ENCODE measurements at places on chromosomes 6 and 20.
A peak's percentile ranks its signal among the peaks of the same experiment; 100 is the strongest.

DNA sequence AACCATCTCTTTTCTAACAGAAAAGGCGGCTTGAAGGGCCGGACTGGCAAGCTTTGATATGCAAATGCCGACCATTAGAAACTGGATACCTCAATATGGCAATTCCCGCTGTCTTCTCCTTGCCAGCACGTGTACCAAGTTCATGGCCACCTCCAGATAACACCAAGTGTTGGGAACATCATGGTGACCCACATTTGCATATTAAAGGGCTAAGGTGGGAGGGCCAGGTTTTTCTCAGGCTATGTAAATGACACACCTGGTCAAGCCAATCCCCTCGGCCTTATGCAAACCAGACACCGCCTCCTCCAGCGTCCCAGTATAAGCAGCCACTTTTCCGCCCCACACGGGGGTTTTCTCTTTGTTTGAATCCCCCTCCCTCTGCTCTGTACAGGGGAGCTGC is 110.7 kb downstream of the DACT2 start:
- DNase-seq: no peak

GRCh38 chr20:24609757-24610156 is 140.3 kb downstream of the SYNDIG1 start:
- DNase-seq: no peak

- no peak for DNase-seq
Observed at GRCh38 chr6:139595183-139595582, 220.7 kb upstream of the CITED2 start.

- DNase-seq: no peak
Observed at GRCh38 chr6:38099221-38099620, 279.7 kb downstream of the ZFAND3 start.

DNA sequence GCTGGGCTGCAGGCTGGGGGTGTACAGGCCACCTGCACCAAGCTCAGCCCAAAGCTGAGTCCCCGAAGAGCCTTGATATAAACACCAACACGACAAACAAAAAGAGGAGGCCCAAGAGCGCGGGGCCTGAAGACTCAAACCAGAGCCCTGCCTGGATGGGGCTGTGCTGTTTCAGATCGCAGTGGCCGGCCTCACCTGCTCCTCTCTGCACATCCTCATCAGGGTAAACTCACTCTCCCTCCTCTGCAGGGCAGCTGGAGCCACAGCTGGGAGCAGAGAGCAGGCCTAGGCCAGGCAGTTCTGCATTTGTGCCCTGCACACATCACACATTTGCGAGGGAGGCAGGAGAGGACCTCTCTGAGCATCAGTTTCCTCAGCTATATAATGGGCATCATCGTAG is 3.7 kb upstream of the RBM38 start:
- no peak for DNase-seq

DNA sequence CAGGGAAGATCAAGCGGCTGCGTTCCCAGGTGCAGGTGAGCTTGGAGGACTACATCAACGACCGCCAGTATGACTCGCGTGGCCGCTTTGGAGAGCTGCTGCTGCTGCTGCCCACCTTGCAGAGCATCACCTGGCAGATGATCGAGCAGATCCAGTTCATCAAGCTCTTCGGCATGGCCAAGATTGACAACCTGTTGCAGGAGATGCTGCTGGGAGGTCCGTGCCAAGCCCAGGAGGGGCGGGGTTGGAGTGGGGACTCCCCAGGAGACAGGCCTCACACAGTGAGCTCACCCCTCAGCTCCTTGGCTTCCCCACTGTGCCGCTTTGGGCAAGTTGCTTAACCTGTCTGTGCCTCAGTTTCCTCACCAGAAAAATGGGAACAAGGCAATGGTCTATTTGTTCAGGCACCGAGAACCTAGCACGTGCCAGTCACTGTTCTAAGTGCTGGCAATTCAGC is 51.6 kb upstream of the TTPAL start:
- no peak for DNase-seq

DNA sequence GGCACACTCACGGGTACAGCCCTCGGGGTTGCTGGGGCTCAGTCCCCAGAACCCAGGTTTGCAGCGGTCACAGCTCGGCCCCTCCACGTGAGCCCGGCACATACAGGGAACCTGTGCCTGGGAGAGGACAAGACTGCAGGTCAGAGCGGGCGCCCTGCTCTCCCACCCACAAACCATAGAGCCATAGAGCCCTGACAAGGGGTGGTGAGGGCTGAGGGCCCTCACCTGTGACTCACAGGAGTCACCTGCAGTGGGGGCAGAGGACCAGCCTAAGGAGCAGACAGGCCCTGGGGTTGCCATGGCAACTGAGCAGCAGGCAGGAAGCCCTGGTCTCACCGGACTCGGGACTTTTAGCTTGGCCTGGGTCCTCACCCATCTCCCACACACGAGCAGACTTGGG is 30.8 kb downstream of the LAMA5 start:
- no peak for DNase-seq

- peak; percentile 13 for DNase-seq
Observed at GRCh38 chr6:121520337-121521163, 85.1 kb downstream of the GJA1 start.

DNA sequence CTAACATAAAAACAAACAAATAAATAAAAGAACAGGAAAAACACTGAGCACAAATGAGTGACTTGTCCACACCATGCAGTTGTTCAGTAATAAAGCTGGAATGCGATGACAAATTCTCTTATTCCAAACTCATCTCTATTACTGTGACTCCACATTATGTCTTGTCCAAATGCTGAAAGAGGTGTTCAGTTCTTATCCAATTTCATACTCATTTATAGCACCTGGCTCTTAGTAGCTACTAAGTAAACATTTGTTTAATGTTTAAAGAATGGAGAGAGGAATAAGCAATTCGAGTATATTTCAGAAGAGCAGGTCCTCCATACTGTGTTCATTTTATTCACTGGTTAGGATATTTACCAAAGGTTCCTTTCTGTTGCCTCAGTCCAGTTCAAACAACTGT is 439.0 kb upstream of the JAG1 start:
- no peak for DNase-seq

DNA sequence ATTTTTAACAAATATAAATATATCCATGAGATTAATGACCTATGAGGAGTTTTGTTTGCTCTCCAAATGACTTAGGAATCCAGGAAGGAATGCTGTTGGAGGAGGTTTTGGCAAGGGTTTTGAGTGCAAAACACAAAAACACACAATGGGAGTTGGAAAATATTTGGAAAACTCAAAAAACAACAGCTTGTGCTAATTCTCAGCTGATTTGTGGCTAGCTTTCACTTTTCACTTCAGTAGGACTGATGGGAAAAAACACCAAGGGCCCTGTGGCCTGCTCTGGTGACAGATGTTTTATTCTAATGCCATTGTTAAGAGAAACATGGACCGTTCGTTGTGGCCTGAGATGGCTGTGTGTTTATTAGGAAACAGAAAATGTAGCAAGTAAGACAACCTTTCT is 113.9 kb downstream of the ALDH8A1 start:
- DNase-seq: peak; percentile 33

GRCh38 chr6:9420316-9421015 is 985.1 kb upstream of the SLC35B3 start:
- DNase-seq: no peak

DNA sequence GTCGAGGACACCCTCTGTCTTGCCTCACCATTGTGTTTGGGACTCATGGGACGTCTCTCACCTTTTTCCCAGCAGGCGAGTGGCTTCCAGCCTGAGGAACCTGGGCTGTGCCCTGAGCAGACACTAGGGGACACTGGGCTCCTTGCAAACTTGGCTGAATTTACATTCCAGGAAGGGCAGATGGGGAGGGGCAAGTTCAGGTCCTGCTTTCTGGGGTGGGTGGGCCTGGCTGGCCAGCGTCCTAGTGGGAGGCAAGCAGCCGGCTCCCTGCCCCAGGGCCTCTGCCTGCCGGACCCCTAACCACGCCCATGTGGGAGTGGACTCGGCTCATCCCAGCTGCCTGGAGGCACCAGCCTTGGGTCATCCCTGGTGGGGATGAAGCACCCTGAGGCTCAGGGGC is 48.2 kb upstream of the MLN start:
- DNase-seq: no peak

- no peak for DNase-seq
Observed at GRCh38 chr6:89413006-89413400, 930 bp upstream of the RRAGD start.

- peak; percentile 23 for DNase-seq
Observed at GRCh38 chr6:142925575-142926110, 19.3 kb downstream of the HIVEP2 start.

- DNase-seq: no peak
Observed at GRCh38 chr6:137363805-137364138, 130.4 kb downstream of the OLIG3 start.
